AG04450 (cell line): ENCODE measurements at places on chromosomes 7 and 10.

DNA sequence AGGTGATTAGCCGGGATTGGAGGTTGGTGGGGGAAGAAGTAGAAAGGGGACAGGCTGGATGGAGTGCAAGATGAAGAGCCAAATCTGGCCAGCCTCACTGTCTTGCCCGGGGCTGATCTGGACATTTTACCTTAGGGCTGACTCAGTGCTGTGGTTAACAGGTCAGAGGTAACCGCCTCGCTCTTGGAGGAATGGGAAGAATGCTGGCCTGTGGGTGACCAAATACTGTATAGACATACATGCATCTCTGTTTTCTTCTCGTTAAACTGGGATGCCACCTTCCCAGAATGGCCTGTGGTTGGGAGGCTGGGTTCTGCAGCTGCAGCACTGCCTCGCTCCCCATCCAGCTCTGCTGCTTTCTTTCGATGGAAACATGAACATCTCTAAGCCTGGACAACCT lies 120.0 kb downstream of the SEC23IP start:
- DNase-seq, result no peak

- DNase-seq, result no peak
These were observed 749.4 kb downstream of the SUGCT start for GRCh38 chr7:40884241-40884640.

GRCh38 chr7:107138696-107139420 lies 29.9 kb upstream of the HBP1 start:
- peak; percentile 33 for DNase-seq

GRCh38 chr10:73376679-73377078 lies 18.0 kb upstream of the CFAP70 start:
- no peak for DNase-seq

GRCh38 chr10:102503264-102504178 lies at the start of gene SUFU:
Gene SUFU, plus strand, starts transcription at chr10:102503972. Its CDS starts 181 bp downstream, at chr10:102504153.
- DNase-seq, result peak; percentile 98

- no peak for DNase-seq
These were observed 5.1 kb upstream of the CYP26A1 start for GRCh38 chr10:93068411-93069244.

DNA sequence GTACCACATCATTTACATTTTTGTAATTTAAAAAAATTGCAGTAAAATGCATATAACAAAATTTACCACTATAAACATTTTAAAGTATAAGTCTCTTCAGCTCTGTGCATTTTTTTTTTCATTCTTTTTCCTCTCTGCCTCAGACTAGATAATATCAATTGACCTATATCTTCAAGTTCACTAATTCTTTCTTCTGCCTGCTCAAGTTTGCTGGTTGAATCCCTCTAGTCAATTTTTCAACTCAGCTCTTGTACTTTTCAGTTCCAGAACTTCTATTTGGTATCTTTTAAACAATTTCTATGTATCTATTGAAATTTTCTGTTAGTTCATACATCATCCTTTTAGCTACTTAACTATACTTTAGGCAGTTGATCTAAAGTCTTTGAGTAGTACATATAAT lies 112.0 kb downstream of the MICU1 start:
- no peak for DNase-seq

GRCh38 chr10:8149991-8150390 lies 95.5 kb downstream of the GATA3 start:
- no peak for DNase-seq
